NB4 (cell line): ENCODE measurements at places on chromosomes 5 and 9.

DNA sequence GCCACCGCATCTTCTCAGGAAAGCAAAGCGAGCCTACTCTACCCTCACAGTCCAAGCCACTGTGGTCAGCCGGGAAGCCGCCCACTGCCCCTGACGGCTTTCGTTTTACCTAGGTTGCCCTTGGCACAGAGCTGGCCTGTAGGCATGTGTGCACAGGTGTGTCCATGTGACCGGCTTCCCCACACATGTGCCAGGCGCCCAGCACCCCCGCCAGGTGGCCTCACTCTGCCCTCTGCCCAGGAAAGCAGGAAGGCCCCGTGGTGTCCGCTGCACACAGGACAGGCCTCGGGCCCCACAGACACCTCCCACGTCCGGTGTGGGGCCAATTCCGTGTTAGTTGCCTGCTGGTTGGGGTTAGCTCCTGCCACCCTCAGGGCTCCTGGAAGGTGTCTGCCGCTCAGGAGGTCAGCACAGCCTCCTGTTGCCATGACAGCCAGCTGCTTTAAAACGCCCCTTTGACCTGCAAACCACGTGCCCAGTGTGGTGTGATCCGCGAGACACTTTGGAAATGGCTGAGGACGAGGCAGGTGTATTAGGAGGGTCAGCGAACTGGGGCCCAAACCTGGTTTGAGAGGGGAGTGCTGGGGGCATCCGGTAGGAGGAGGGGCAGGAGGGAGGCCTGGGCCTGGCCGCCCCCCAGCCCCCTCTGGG lies 28.7 kb downstream of the TPPP start:
- no peak for DNase-seq

- no peak for DNase-seq
These were observed 118.9 kb upstream of the CCDC180 start for GRCh38 chr9:97188545-97188944.

- no peak for DNase-seq
These were observed 151.7 kb upstream of the ELL2 start for GRCh38 chr5:96113170-96113939.

DNA sequence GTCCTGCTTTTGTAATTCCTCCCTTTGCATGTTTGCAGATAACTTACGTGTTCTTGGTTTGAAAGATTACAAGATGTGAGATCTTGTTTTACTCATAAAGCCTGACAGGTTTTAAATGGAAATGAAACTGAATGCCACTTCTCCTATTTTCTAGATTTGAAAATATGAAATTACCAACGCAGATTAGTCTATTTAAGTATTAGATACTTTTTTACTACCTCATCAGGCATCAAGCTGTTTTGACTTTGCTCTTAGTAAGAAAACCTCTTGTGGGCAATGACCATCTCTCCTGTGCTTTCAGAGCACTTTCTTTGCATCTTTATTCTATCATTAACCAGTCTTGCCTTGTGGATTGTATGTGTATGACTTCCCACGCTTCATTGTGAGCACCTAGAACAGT lies 3.5 kb downstream of the DMXL1 start:
- no peak for DNase-seq

DNA sequence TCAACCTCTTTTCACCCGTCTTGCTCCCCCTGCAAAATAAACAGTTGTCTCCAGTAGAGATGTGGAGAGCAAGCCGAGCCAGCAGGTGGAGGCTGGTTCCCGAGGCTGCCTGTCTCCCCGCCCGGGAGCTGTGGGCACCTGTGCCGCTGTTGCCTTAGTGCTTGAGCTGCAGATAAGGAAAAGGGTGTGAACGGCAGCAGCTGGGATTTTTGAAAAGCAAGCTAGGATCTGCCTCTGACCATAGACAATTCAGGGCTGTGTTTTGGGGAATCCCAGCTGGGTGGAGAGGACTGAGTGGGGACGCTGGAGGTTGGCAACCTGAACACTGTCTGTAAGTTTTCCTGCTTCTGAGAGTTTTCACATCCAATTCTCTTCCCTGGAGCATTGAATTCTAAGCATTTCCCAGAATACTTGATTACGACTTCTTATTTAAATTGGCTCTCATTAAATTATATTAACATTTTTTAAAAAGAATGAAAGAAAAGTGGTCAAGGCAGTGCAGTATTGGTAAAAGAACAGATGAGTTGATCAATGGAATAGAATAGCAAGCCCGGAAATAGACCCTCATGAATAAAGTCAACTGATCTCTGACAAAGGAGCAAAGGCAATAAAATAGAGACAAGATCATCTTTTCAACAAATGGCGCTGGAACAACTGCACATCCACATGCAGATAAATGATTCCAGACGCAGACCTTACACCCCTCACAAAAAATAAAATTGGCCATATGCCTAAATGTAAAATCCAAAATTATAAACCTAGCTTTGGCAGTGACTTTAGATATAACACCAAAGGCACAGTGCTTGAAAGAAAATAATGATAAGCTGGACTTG lies 9.7 kb downstream of the WNK2 start:
- no peak for DNase-seq

- no peak for DNase-seq
These were observed 25.3 kb upstream of the SLC1A1 start for GRCh38 chr9:4464911-4465513.

DNA sequence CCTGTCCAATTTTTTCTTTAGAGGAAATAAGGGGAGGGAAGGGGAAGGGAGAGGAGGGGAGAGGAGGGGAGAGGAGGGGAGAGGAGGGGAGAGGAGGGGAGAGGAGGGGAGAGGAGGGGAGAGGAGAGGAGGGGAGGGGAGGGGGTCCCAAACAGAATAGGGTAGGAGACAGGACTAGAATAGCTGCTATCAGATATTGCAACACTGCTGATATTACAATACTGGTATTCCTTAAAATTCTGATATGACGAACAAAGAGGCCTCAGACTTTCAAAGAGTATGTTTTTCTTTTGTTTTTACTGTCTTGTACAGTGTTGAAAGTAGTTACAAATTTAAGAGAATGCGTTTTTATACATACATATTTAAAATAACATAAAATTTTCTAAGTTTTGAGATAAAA lies 67.5 kb downstream of the RICTOR start:
- DNase-seq = no peak

DNA sequence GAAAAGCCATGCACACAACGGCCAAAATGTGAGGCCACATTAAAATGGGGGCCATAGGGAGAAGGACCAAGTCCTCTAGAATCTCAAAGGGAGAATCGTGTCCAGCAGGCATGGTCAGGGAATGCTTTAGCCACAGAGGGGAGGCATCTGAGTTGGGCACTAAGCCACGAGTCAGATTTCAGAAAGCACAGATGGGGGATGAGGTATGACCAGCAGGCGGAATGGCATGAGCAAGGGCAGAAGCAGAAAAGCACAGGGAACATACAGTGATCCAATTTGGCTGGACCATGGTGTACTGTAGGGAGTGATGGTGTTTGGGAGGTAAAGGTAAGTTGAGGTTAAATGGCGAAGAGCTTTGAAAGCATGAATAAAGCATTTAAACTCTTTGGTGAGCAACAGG lies 214.6 kb downstream of the TLE1 start:
- DNase-seq = no peak

DNA sequence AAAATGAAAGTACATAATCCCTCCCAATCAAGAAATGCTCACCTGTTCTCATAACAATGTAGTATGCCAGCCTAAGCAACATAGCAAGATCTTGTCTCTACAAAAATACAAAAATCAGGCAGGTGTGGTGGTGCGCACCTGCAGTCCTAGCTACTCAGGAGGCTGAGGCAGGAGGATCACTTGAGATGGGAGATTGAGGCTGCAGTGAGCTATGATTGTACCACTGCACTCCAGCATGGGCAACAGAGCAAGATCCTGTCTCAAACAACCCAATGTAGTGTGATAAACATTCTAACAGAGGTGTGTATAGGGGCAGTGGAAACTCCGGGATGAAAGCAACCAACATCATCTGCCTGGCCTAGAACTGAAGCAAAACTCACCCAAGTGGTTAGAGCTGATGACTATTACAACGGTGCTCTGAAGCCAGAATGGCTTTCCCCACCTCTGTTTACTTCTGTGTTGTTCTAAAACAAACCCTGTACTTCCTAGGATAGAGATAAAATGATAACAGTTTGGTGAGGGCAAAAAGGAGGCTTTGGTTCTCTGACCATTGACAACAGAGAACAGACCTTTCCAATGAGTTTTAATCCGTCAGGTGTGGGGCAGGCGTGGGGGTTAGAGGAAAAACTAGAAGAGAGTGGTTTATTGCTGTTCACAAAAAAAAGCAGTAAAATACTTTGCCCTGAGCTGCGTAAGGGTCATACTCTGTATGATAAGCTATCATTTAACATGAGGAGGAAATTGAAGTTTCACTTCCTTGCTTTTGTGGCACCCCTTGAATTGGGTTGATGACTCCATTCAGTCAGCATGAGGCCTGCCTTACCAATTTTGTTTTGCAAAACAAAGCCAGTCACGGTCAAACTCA lies 18.9 kb downstream of the WNT8A start:
- DNase-seq = peak; percentile 50

- no peak for DNase-seq
These were observed 467.5 kb downstream of the DTWD2 start for GRCh38 chr5:118520771-118521415.

DNA sequence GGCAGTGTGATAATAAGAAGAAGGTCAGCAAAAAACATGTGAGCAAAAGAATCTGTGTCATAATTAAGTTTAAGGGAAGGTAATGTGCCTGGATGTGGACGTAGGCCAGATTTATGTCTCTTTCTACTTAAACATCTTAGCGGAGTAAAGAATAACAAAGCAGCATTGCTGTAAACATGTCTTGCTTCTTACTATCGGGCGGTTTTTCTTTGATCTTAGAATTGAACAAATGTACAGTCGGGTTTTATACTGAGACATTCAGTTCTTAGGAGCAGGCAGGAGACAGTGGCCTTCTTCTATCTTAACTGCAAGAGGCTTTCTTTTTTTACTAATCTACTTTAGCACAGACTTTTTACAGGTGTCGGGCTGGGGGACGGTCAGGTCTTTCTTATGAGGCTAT lies 40.4 kb upstream of the FLT4 start:
- DNase-seq = no peak

GRCh38 chr5:172904643-172905345 lies 54.4 kb upstream of the RPL26L1 start:
- no peak for DNase-seq

GRCh38 chr5:61981886-61982285 lies 324.1 kb upstream of the KIF2A start:
- peak; percentile 27 for DNase-seq

DNA sequence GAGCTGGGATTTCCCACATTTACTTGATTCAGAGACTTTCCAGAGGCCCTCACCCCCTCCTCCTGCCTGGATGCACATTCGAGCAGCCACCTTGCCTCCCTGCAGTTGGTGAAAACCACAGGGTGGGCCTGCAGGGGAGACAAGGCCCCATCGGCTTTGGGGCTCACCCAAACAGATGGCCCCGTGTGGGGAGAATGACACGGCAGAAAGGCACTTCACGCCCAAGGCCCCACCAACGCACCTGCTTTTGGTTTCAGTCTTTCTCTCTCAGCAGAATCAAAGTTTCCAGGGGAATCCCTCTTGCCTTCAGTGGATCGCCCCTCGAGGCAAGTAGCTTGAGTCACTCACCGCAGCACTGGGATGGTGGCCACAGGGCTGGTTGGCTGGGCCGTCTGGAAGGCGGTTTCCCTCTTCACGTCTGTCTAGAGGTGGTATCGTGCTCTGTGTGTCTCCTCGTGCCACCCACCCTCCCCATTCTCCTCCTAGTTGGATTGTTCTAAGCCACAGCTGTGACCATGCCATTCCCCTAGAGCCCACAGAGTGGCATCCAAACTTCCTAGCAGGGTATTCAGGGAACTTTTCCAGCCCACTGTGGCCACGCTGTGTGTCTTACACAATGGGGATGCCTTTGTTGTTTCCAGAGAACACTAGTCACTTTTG lies 31.8 kb downstream of the SEC61B start:
- DNase-seq = no peak

DNA sequence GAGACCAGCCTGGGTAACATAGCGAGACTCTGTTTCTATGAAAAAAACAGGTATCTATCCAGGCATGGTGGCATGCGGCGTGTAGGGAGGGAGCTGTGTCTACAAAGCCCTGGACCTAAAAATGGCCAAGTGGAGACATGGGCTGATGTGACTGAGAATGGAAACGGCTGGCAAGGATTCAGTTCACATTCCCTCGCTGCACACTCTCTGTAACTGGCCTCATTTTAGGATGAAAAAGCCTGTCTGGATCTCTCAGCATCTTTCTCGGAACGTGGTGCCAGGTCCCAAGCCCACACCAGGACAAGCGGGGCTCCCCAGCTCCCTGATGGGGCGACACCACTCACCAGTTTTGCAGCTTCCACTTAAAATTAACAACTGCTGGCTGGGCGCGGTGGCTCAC lies 13.4 kb downstream of the EXD3 start:
- DNase-seq = no peak

DNA sequence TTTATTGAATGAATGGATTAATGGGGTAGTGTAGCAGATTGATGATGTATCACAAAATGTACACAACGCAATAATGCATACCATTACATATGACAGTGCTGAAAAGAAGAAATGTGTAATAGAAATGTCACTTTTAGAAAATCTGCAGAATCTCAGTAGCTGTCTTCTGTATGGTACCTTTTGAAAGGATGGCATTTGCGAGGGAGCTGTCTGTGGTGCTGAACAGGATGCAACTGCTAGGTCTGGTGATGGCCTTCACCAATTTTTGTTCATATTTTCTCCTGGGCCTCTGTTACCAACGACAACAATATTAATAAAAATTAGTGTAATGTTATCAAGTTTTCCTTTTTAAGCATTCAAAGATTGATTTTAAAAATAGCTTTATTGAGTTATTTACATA lies 36.2 kb upstream of the OTULIN start:
- peak; percentile 63 for DNase-seq

GRCh38 chr9:36396985-36397384 lies 3.1 kb downstream of the RNF38 start:
- DNase-seq = peak; percentile 60

GRCh38 chr5:167507463-167508233 lies 783.8 kb upstream of the WWC1 start:
- no peak for DNase-seq

- no peak for DNase-seq
These were observed 339.3 kb downstream of the SLIT3 start for GRCh38 chr5:168961681-168962080.

GRCh38 chr9:105535920-105536668 lies 21.8 kb upstream of the FKTN start:
- DNase-seq = no peak

DNA sequence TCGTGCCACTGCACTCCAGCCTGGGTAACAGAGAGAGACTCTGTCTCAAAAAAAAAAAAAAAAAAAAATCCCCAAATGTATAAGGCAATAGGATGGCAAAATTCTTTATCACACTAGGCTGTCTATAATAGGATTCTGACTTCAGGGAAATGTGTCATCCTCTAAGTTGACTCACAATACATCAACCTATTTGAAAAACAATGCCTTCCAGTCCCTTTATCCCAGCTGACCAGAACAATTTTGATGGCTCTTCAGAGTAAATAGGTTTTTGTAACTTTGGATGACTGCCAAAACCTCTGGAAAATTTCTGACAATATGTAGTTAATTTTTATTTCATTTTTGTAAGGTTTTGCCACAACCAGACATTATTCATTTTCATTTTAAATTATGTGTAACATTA lies 184.1 kb downstream of the CCDC192 start:
- DNase-seq = no peak

DNA sequence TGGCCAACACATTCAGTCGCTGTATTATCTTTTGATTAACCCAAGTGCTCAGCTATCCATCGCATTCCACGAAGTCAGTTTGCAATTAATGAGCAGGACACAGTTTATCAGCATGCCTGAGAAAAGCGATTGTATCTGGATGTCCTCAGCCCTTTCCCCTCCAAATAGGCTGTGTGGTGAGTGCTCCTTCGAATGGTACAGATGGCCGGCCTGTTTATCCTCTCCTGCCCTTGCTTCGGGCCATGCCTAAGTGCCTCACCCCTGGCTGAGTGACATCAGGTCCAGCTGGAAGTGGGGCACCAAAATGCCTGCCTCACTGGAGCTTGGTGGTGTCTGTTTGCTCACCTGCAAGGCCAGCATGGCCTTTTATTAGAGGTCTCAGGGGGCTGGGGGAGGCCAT lies 317.3 kb downstream of the GADD45G start:
- no peak for DNase-seq
